Substantia nigra (tissue), 51 donors: ENCODE measurements at places on chromosomes 3 and 15.

GRCh38 chr3:141323936-141324704 lies 44.2 kb upstream of the ZBTB38 start:
- DNase-seq, result no peak

GRCh38 chr15:25391971-25392721 lies 46.7 kb downstream of the UBE3A start:
- no peak for DNase-seq

DNA sequence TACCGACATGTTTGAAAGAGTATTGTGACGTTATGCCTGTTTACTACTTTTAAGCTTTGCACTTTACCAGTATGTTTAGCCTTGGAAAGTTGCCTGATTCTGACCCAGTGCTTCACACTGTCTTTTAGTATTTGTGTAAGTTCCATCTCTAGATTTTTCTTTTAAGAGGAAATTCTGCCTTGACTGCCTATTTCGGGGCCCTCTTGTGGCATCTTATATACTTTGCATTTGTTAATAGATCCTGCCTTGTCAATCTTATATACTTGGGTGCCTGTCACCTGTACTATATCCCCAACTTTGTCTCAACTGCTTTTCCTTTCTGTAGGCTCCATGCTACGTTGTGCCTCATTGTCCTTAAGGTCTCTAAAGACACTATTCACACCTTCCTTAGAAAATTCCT lies 244.6 kb downstream of the STXBP5L start:
- no peak for DNase-seq

GRCh38 chr3:193011958-193012357 lies 94.3 kb upstream of the MB21D2 start:
- no peak for DNase-seq

- DNase-seq, result peak; percentile 69
Measured at GRCh38 chr15:77541421-77542181, 91.1 kb downstream of the LINGO1 start.

GRCh38 chr3:43647331-43648166 lies 25.7 kb upstream of the ANO10 start:
- DNase-seq, result no peak

DNA sequence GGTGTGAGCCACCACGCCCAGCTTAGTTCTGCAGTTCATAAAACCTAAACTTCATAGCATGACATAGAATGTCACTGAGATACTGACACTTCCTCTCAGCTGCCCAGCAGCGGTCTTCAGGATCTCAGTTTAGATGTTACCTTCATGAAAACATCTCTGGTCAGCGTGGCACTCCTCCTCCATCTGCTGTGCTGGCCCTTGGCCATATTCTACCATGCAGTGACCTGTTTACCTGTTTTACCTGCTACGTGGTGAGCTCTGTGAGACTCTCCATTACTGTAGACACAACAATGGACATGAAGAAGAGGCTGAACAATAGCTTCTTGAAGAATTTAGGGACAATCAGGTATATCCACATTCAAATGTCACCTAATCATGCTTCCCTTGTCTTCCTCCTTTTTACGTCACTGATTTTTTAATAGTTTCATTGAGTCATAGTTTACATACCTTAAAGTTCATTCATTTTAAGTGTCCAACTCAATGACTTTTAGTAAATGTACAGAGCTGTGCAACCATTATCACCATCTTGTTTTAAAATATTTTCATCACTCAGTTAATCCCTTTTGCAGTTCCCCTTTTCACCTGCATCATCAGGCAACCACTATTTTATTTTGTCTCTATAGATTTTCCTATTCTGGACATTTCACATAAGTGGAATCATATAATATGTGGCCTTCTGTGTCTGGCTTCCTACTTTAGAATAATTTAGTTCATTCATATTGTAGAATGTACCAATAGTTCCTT lies 32.2 kb upstream of the PTPN23 start:
- DNase-seq, result no peak

GRCh38 chr15:85607842-85608241 lies 186.9 kb downstream of the KLHL25 start:
- no peak for DNase-seq

GRCh38 chr3:119508172-119508845 lies 10.0 kb downstream of the TIMMDC1 start:
- DNase-seq, result no peak

- DNase-seq, result no peak
Measured at GRCh38 chr3:96449803-96450202, 364.6 kb upstream of the EPHA6 start.

- no peak for DNase-seq
Measured at GRCh38 chr15:73803806-73804205, 50.7 kb upstream of the INSYN1 start.

GRCh38 chr3:133776794-133777438 lies 28.7 kb upstream of the SRPRB start:
- DNase-seq, result no peak

DNA sequence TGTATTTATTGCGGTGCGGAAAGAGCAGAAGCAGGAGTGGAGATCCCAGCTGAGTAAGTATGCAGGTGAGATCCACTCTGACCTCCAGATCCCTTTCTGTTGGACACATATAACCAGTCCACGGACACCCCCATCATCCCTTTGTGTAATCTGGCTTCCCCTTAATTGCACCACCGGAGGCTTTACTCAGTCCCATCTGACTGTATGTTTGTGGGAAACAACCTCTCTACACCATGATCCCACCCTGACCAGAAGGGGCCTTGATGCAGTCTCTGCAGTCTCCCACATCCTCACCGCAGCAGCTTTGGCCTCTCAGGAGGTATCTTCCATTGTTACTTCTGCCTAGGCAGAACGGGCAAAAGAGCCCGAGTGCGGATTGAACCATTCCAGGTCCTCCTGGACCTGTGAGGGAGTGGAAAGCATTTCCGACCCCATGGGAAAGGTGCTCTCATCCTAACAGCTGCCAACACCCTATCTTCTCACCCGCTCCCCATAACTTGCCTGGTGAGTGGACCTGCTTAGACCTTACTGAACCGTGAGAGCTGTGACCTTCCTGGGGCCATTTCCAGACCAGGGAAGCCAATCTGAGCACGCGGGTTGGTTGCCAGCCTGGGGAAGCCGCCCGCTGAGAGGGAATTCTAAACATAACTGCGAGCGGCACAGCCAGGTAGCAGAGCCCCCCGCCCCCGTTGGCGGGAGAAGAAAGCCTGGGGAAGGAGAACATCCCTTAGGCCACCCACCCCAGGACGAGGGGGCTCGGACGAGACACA lies 1.1 kb downstream of the SLCO2A1 start:
- no peak for DNase-seq

GRCh38 chr3:142026333-142026732 lies 123.0 kb downstream of the TFDP2 start:
- no peak for DNase-seq

DNA sequence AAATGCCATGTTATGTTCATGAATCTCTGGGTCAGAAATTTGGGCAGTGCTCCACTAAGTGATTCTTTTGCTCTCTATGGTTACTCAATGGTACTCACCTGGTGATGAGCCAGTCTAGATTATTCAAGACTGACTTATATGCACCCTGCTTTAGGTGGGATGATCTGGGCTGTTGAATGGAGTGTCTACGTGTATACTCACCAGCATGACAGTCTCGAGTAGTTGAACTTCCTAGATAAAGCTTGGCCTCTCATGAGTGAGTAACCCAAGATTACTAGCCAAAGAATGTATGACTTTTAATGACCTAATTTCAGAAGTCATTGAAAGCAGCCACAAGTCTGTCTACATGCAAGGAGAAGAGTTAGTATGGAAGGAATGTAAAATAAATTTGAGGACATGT lies 77.5 kb upstream of the CADM2 start:
- no peak for DNase-seq

GRCh38 chr3:25437953-25438352 lies 9.9 kb downstream of the RARB start:
- no peak for DNase-seq

DNA sequence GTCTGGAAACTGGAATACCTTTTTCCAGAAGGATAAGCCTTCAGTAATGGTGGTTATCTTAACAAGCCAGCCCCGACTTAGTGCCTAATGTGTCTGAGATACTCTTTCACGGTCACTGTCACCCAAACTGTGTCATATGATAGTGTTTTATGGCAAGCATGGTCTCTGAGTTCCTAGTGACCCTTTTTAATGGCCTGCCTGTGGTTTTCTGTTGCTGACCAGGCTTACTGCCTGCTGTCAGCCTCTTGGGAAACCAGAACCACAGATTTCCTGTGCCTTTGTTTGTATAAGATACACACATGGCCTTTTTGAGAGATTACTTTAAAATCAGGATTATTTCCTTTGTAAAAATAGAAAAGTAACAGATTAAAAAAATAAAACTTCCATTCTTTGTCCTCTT lies 22.4 kb downstream of the HPS3 start:
- no peak for DNase-seq

GRCh38 chr3:127629467-127630403 lies 750 bp downstream of the PODXL2 start:
- DNase-seq, result no peak

- no peak for DNase-seq
Measured at GRCh38 chr3:32934150-32934742, 17.2 kb upstream of the CCR4 start.

GRCh38 chr15:100095541-100096247 lies 246.1 kb downstream of the ADAMTS17 start:
- no peak for DNase-seq

DNA sequence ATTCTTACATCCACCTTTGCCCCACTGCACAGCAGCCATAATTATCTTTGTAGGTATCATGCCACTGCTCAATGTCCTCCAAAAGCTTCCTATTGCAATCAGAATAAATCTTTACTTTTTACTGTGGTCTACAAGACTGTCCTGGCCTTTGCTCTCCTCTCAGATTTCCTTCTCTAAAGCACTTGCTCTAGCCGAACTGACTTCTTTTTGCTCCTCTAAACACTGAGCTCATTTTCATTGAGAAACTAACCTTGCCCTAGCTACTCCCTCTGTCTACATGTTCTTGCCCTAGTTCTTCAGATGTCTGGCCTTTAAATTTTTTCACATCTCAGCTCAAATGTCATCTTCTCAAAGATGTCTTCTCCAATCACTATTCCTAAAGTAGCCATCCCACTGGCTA lies 342.8 kb downstream of the TBC1D5 start:
- no peak for DNase-seq
